PC-3 (cell line): ENCODE measurements at places on chromosomes 2 and 18. TPM values are rescaled to one million over a fixed set of nuclear protein-coding genes. Genes with fewer than 3 reads are reported as not detected.

ZNF385B gene
- 0.81 and 2.4 TPM in 2 replicates for total RNA-seq

SLC40A1 gene
- 1.7 and 13.4 TPM in 2 replicates for total RNA-seq

FBXO36 gene
- total RNA-seq: 3.6 and 4.3 TPM in 2 replicates

RUFY4 gene
- total RNA-seq: not detected in 2 replicates

RESP18 gene
- not detected in 2 replicates for total RNA-seq
